CD4-positive, alpha-beta T cell treated with Interleukin-17A for 1 hour (primary cell): ENCODE measurements at places on chromosomes 1 and 21.

DNA sequence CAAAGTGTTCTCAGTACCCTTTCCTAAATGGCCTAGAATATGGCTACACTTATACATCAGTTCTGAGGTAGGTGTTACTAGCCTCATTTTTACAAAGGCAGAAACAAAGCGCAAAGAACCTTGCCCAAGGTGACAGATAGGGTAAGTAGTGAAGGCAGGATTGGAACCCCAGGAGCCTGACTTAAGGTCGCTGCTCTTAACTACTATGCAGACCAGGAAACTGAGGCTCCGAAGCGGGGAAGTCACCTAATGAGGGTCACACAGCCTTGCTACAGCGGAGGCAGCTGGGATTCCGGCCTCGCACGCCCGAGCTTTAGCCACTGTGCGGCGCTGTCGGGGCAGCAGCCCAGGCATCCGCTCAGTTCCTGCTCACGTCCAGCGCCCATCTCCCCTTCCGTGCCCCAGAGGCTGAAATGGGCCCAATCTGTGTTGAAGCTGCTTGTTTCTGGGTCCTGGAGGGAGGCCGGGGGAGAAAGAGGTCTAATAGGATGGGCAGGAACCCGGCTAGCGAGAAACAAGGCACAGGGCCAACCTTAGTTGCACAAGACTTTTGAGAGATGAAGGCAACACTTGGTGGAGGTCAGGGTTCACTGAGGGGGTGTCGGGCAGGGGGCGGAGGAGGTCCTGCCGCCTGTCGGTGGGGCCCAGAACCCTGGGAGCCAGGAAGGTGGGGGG lies 1.4 kb upstream of the FOXD2 start:
- DNase-seq = peak; percentile 77

- DNase-seq = no peak
These were observed 29.0 kb downstream of the SIM2 start for GRCh38 chr21:36727866-36728265.

GRCh38 chr1:205711105-205712048 lies 31.1 kb upstream of the SLC45A3 start:
- peak; percentile 75 for DNase-seq

- no peak for DNase-seq
These were observed 120.7 kb downstream of the BACH1 start for GRCh38 chr21:29419422-29419821.

- DNase-seq = no peak
These were observed 166.7 kb downstream of the SIPA1L2 start for GRCh38 chr1:232463225-232463624.

GRCh38 chr1:46181343-46182260 lies 5.3 kb upstream of the P3R3URF start:
- no peak for DNase-seq

DNA sequence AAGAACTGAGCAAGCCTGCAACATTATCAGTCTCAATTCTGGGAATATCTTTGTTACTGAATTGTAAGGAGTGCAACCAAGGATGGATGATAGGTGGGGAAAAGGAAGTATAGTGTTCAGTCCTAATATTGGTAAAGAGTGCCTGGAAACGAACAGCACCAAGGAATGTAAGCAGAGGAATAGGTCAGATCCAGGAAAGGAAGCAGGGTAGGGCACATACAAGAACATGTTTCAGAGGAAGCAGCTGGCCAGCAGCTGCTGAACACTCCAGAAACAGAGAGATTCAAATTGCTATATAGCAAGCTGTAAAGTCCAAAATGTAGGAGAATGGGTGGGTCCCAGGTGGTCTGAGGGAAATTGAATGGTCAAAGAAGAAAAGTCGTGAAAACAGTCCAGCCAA lies 37.9 kb downstream of the CRB1 start:
- DNase-seq = no peak

GRCh38 chr1:183218027-183218618 lies 32.1 kb downstream of the LAMC2 start:
- DNase-seq = no peak

GRCh38 chr1:180498594-180498993 lies 3.8 kb downstream of the ACBD6 start:
- DNase-seq = no peak

- DNase-seq = no peak
These were observed 109.8 kb upstream of the WARS2 start for GRCh38 chr1:119250299-119250698.

DNA sequence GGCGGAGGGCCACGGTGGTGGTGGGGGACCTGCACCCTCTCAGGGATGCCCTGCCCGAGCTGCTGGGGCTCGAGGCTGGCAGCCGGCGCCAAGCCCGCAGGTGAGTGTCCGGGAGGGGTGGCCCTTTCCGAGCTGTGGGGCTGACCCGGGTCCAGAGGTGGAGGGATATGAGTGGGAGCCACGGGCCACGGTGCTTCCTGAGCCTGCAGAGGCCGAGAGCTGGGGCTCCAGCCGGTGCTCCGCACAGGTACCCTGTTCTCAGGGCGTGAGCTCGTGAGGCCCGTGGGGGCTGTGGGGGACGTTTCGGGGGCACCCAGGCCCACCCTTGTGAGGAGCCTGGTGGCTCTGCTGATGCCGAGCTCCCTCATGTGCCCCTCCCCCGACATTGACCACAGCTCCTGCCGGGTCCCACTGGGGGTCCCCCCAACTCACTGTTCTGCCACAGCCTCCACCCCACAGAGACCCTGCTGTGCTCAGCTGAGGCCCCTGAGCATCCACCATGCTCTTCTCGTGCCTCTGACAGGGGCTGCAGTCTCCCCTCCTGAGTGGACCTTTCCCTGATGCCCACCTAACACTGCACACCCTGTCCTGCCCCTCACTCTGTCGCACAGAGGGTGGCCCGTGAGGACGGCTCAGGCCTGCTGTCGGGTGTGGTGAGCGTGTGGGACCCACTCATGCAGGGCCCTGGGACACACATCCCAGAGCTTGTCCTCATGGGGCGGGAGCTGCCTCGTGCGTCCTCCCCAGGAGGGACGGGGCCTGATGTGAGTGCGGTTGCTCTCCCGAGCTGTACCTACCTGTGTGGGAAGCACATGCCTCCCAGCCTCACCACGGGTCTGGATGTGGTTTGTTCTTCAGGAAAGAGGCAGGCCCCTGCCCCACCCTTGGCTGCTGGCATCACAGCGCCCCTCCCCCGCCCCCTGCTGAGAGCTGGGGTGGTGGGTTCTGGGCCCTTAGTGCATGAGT lies 27.5 kb downstream of the SLX9 start:
- no peak for DNase-seq
